ENCODE measurements at places on chromosomes 4 and X.

DNA sequence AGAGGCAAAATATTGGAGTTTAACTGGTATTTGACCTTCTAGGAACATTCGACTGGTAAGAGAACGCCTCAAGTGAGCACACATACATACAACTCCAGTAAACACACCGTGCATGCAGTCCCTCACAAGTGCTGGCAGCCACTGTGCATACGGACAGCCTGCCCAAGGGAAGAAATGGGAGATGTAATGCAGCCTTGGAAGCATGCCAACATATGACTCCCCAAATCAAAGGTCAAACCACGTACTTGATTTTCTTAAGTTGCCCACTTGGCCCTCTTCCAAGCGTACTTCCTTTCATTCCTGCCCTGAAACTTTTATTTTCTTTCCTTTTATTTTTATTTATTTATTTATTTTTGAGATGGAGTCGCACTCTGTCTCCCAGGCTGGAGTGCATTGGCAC, 206.6 kb downstream of the SPRY1 start:
- DNase-seq = no peak

DNA sequence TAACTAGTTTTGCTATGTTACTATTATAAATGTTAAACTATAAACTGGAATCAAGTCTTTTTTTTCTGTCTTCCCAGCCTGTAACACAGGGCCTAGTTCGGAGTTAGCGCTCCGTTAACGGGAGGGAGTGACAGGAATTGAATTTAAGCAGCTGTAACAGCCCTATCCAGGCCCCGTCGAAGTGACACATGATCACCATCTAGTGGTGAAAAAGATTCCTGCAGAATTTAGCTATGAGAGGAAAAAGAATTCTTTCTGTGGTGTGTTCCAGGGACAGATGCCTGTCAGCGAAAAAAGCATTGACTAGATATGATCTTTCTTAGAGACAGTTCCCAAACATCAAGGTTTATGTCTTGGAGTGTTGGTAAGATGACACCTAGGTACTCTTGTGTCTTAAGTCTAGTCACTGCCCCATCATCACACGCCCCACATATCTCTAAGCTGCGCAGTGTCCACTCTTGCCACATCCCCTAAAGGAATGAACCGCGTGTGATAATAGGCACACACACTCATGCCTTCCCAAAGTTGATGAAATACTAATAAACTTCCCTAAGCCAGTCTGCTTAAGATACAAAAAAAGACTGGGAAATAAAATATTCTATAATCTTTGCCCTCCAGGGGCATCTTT, 2.1 kb downstream of the GAB3 start:
- DNase-seq = peak; percentile 31

- DNase-seq = no peak
Measured at GRCh38 chr4:39621582-39621981, 17.1 kb downstream of the SMIM14 start.

- no peak for DNase-seq
Measured at GRCh38 chr4:6618386-6619115, 21.9 kb upstream of the MRFAP1 start.
